ENCODE measurements at places on chromosomes 7 and 10. TPM values are rescaled to one million over a fixed set of nuclear protein-coding genes. Genes with fewer than 3 reads are reported as not detected.

The LRIT2 gene
- not detected for total RNA-seq

The UPK3B gene
- under 0.01 TPM for total RNA-seq

The OGDHL gene
- 0.20 TPM for total RNA-seq

The MEST gene
- 1.1 TPM for total RNA-seq

The IDI2 gene
- total RNA-seq: not detected

The SH3PXD2A gene
- 2.0 TPM for total RNA-seq

The SNX10 gene
- total RNA-seq: 1.3 TPM

The ENKUR gene
- 0.20 TPM for total RNA-seq

The TDRD1 gene
- total RNA-seq: not detected

The STK17A gene
- 27.9 TPM for total RNA-seq

The WDFY4 gene
- total RNA-seq: 0.87 TPM

The OR6V1 gene
- total RNA-seq: not detected

The GLRX3 gene
- 53.8 TPM for total RNA-seq

The SYT15B gene
- 0.87 TPM for total RNA-seq

The GNGT1 gene
- not detected for total RNA-seq

The CTBP2 gene
- 60.6 TPM for total RNA-seq

The VSTM2A gene
- not detected for total RNA-seq

The CCSER2 gene
- 14.9 TPM for total RNA-seq

The TMEM236 gene
- 0.65 TPM for total RNA-seq

The TWIST1 gene
- total RNA-seq: 0.44 TPM

The GHRHR gene
- total RNA-seq: not detected

The NFE2L3 gene
- 10.3 TPM for total RNA-seq

The PDZD7 gene
- 0.44 TPM for total RNA-seq

The TAS2R41 gene
- not detected for total RNA-seq

The POMZP3 gene
- 1.7 TPM for total RNA-seq

The HOXA9 gene
- total RNA-seq: 2.0 TPM

The IFT22 gene
- total RNA-seq: 9.5 TPM

The RPEL1 gene
- total RNA-seq: 0.20 TPM

The AKR1C1 gene
- 8.7 TPM for total RNA-seq

The ASZ1 gene
- total RNA-seq: not detected

The PRLHR gene
- total RNA-seq: not detected

The MYH16 gene
- 0.22 TPM for total RNA-seq

The LRIT1 gene
- total RNA-seq: not detected

The PTCD1 gene
- total RNA-seq: 4.2 TPM

The EPDR1 gene
- total RNA-seq: 2.0 TPM

The CALHM3 gene
- not detected for total RNA-seq

The SORCS1 gene
- total RNA-seq: not detected

Measured in lung microvascular endothelial cell (primary cell).